Thyroid gland (tissue), 4 donors: ENCODE measurements at places on chromosomes 4 and X. TPM values are rescaled to one million over a fixed set of nuclear protein-coding genes. Genes with fewer than 3 reads are reported as not detected.

DNA sequence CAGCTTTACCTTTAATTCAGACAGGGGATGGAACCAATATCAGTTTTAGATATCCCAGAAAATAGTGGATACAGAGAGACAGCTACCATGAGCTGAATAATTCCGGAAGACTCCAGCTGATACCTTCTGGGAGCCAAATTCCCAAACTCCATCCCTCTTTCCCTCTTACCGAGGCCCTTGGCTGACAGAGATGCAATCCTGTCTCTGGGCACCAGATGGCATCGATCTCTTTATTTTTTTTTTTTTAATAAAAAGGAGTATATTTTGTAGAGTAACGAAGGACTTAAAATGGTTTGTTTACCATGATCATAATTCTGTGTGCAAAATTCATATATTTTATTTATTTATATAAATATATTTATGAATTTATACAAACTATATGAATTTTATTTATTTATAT, 31.0 kb downstream of the RAB40A start:
- no peak for DNase-seq

UGT8 gene
- total RNA-seq, result 16.8 TPM

DNA sequence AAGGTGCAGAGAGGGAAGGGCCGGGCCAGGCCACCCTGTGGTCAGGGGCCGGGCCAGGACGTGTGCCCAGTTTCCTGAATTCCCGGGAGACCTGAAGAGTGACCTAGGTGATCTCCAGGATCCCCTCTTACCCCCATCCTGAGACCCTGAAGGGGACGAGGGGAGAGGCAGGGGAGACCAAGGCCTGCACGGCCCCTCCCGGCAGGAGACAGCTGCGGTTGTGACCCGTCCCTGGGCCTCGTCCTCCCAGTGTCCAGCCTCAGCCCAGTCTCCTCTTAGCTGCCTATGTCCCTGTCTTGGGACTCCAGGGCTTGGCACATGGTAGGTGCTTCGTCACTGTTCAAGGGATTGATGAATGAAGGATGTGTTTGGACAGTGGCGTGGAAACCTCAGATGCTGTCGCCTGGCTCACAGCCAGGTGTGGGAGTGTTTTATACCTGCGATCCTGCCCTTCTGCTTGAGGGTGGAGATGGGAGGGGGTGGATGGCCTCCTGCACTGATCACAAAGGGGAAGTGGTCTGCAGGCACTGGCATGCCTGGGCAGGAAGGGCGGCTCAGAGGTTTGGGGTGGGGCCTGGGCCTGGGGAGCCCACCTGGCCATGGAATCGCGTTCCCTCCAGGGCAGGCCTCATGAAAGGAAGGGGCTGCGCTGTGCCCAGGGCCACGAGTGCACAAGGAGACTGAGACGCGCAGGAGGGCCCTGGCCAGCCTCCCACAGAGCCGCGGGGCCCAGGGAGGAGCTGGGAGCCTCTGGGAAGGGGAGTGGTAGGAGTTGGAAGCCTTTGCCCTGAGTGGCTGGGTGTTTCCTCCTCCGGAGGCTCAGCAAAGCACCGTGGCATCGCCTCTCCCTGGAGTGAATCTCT, 6.9 kb downstream of the SH3TC1 start:
- no peak for DNase-seq

LDOC1 gene
- total RNA-seq, result 23.2 TPM

GRCh38 chr4:1072830-1073446, 40.4 kb downstream of the RNF212 start:
- peak; percentile 79 for DNase-seq

HS6ST2 gene
- total RNA-seq, result not detected

DNA sequence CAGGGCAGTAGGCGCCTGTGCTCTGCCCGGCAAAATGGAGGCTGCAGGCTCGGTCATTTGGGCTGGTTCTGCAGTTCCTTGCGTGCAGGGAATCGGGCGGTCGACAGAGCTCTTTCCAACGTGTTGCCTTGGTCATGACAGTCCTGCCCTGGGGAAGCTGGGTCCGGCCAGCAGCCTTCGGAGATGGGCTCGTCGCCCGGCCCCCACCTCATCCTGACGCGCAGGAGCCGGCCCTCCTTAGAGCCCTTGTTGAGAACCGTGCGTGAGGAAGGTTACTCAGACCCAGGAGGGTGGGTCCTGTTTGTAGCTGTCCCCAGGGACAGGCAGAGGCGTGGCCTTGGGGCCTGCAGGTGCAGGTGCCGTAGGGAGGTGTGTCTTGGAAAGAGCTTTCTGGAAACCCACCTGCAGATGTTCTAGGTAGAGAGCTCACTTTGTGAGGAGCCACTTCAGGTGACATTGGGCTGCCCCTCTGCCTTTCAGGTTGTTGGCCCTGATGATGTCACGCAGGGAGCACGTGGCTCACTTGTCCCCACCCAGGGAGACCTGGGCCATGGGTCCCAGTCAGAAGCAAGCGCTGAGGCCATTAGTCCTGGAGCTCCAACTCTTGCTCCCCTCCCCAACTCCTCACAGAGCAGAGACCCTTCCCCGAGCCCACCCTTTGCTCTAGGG, 15.2 kb upstream of the HGFAC start:
- no peak for DNase-seq

GRCh38 chrX:13396924-13397323, 77.1 kb upstream of the ATXN3L start:
- DNase-seq, result no peak

GRCh38 chrX:10172877-10173276, 16.1 kb downstream of the CLCN4 start:
- DNase-seq, result no peak

GRCh38 chr4:68272380-68272779, 26.9 kb upstream of the TMPRSS11B start:
- no peak for DNase-seq

DNA sequence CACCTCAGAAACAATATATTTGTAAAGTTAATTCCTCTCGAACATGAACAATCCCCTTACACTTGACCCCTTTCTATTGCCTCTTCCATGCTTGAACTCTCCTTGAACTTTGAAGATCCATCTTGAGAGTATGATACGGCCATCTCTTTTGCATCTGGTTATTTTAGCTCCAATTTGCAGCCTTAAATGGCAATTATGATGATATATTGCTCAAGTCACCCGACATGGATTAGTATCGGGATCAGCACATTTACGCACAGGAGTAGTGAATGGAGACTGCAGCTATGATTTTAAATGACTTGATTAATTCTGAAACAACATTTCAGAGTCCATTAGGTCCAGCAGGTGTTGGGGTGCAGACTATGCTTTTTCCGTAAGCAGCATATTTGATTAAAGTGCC, 143.8 kb upstream of the PAQR3 start:
- DNase-seq, result no peak

GRCh38 chrX:16119353-16120220, 3.8 kb upstream of the GRPR start:
- DNase-seq, result no peak

PCGF3 gene
- 41.4 TPM for total RNA-seq

GRCh38 chr4:85772470-85772869, 297.5 kb downstream of the ARHGAP24 start:
- no peak for DNase-seq

PDE5A gene
- 20.9 TPM for total RNA-seq

SAGE1 gene
- not detected for total RNA-seq

DNA sequence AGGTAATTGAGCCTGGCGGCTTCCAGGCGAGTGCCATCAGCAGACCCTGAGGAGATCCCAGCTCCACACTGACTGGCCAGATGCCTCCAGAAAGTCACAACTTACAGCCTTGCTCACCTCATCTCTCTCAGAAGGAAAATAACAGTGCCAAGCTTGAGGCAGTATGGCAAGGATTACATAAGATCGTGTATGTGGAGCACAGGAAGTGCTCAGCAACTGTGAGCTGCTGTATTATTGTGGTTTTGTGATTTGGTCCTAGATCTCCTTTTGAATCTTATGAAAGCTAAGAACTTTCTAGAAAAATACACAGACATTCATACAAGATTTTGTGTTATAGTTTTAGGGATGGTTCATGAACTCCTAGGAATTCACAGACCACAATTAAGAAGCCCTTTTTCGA, 14.0 kb downstream of the RASL11B start:
- no peak for DNase-seq

GRCh38 chr4:4852591-4853362, 6.7 kb upstream of the MSX1 start:
- DNase-seq, result no peak

DNA sequence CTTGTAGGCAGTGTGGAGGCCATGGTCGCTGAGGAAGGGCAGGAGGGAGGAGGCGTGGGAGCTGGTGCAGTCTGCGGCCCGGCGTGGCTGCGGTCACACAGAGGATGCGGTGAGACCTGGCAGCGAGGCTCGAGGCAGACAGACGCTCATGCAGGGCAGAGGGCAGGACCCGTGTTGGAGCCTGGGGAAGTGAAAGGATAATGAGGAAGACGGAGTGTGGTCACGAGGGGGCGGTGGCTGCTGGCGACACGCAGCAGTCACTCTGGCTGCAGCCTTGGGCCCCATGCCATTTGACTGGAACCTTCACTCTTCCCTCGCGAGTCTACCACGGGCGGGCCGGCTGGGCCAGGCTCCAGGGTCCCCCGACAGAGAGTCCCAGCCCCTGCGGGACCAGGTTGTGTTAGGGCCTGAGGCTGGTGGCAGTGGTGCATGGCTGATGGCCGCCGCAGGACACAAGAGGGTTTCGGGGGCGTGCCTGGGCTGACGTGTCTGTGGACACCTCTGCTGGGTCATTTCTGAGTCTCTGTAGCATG, 68.8 kb upstream of the HGFAC start:
- peak; percentile 31 for DNase-seq

CFAP47 gene
- total RNA-seq, result 8.8 TPM

GRCh38 chr4:22987870-22988269, 295.1 kb downstream of the GBA3 start:
- DNase-seq, result no peak

GRCh38 chrX:125298871-125299270, 20.8 kb upstream of the TEX13C start:
- no peak for DNase-seq

DNA sequence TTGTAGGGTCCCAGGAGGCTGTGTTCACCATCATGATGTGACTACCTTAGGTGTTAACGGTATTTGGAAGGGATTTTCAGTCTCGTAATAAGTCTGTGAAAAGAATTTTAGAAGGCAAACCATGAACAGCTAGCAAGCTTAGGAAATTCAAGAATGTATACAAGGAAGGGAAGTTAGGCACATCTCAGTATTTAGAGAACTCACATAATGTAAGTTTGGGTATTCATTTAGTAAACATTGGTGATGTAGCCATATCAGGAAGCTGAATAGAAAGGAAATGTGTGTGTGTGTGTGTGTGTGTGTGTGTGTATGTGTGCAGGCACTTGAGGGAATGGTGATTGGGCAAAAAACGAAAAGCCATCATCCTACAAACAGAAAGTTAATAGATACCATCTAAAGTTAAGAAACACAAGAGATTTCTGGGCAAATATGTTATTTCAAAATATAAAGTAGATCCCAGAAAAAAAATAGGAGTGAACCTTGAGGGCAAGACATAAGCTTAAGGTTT, 34.7 kb upstream of the PRKX start:
- DNase-seq, result no peak

DNA sequence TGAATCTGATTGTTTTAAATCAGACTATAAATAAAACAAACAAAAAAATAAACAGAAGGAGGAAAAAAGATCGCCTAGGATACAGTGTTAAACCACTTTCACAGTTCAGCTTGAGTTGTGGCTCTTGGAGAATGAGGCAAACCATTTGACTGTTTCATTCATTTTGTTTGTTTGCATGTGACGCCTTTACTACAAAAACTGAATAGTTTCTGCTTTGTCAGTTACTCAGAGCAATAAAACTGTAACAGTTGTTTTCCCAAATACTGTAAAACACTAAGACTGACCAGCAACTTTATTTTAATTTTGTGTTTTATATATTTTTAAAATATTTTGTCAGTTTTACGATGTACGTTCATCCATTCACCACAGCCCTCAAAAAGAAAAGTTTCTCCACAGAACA, 214.5 kb downstream of the FBXW7 start:
- DNase-seq, result no peak

SSX4 gene
- not detected for total RNA-seq

SLITRK2 gene
- 0.38 TPM for total RNA-seq

DNA sequence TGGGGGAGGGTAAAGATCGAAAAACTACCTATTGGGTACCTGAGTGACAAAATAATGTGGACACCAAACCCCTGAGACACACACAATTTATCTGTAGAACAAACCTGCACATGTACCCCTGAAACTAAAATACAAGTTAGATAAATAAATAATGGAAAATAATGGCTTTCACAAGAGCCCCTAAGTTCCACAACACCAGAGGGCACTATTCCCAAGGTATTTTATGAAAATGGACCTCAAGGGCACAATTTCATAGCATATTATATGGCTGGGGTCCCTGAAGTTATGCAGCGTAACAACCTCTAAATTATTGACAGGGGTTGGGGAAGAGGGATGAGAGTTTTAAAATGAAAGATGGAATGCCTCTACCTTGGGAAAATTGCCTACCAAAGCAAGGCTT, 81.3 kb upstream of the TMEM33 start:
- no peak for DNase-seq

- DNase-seq, result no peak
Measured at GRCh38 chrX:109739625-109740432, 6.8 kb upstream of the ACSL4 start.

GRCh38 chrX:23752740-23753415, 9.8 kb upstream of the ACOT9 start:
- DNase-seq, result no peak

DNA sequence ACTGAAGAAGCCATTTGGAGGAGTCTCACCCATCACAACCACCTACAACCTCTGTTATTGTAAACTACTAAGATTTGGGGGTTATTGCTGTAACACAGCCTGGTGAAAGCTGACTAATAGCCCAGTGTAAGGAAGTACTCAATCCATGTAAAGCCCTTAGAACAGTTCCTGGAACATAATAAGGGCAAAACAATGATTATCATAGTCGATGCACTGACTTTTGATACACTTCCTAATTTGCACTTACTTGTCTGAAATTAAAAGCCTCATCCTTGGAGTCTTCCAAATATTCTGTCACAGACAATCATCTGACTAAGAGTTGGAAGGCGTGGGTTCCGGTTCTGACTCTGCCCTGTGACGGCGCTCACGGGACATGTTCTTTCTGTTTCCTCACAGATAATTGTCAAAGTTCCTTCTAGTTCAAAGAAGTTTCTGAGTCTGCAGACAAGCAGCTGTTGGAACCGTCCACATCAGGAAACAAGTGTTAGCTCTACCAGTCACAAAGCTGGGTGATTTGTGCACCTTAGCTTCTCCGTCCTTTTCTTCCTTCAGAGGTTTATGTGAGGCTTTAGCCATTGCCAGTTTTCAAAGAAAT, 33.4 kb upstream of the RASGEF1B start:
- peak; percentile 13 for DNase-seq

GRCh38 chrX:75603833-75604232, 81.0 kb upstream of the ZDHHC15 start:
- no peak for DNase-seq

DNA sequence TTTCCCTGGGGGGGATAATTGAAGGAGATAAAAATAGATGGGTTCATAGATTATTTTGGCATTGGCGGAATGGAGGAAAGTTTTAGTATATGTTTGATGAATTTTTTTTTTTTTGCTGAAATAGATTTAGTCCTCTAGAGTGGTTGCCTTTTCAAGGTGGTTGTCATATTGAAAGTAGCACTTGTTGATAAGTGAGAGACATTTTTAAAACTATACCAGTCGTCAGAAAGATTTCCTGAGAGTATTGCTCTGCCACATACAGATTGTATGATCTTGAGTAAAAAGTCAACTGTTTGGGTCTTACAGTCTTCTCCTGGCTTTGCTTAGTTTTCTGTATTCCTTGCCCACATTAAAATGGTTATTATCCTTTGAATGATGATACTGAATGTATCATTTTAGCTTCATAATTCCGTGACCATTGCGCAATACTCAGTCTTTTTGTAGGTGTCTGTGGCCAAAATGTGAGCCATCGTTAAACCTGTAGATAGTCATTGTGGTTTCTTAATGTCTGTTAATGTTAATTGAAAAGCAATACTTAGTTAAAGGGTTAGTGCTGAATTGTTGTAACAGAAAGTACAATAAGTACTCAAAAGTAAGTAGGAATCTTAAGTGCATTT, 7.1 kb downstream of the SMARCAD1 start:
- DNase-seq, result no peak
